ENCODE measurements at places on chromosomes 3 and 15.

DNA sequence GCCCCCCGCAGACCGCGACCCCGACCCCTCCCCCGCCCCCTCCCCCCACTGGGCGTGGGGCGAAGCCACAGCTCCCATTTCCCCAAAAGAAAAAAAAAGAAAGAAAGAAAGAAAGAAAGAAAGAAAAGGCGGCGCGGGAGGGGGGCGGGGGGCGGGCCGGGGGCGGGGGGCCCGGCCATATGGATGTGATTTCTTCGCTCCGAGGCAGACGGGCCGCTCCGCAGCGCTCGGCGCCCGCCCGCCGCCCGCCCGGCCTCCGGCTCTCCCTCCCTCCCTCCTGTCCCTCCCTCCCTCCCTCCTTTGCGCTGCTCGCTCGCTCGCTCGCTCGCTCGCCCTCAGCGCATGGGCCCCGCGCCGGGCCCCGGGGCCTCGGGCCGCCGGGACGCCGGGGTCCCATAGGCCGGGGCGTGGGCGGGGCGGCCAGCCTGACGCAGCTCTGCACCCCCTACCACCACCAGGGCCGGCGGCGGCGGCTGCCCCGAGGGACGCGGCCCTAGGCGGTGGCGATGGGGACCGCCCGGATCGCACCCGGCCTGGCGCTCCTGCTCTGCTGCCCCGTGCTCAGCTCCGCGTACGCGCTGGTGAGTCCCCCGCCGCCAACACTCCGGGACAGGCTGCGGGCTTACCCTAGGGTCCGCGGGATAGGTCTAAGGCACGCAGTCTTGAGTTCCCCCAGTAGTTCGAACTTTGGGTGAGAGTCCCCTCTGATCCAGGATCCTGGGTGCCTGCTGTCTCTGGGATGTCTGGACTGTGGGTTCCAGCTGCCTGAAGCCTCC, 5.7 kb downstream of the PTH1R start:
- DNase-seq = no peak

DNA sequence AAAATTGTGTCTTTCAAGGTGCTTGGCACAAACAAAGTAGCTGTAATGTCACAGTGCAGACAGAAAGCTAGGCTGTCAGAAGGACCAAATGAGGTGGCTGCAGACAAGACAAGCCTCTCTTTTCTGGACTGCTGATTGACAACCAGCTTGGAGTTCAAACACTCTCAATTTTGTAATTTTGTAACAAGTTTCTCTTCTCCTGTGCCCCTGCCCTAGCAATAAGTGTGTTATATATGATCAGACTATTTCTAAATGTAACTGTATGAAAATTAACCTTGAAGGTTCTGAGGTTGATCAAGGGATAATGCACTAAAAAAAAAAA, 172.0 kb downstream of the P3H2 start:
- DNase-seq = no peak

- no peak for DNase-seq
These were observed 15.1 kb downstream of the CLDN1 start for GRCh38 chr3:190307164-190307545.

DNA sequence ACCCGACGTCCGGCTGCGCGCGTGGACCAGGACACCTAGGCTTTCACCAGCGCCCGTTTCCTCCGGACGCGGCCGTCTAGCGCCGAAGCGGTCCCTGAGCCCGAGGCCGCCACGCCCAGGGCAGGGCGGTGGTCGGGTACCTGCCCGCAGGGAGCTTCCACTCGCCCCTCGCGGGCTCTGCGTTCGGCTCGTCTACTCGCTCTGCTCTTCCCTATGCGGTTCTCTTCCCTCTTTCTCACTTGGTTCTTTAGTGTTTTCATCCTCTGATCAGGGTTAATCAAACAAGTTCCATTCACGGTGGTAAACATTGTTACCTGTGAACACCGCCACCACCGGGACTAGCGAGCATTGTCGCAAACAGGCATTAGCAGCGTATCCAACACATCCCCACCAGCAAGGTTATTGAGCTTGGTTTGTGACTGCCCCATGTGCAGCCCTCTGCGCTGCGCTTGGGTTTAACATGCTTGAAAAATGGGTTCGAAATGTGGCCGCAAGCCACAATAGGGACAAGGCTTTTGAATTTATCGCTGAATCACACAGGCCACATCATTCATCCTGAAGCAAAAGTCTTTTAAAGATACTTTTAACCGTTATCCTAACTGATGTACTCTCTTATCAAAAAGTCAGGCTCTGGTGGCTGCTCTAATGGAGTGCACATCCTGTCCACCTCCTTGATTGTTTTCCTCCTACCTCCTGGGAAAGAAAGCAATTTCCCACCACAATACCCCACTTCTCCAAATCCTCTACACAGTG, 843 bp upstream of the CD47 start:
- no peak for DNase-seq

DNA sequence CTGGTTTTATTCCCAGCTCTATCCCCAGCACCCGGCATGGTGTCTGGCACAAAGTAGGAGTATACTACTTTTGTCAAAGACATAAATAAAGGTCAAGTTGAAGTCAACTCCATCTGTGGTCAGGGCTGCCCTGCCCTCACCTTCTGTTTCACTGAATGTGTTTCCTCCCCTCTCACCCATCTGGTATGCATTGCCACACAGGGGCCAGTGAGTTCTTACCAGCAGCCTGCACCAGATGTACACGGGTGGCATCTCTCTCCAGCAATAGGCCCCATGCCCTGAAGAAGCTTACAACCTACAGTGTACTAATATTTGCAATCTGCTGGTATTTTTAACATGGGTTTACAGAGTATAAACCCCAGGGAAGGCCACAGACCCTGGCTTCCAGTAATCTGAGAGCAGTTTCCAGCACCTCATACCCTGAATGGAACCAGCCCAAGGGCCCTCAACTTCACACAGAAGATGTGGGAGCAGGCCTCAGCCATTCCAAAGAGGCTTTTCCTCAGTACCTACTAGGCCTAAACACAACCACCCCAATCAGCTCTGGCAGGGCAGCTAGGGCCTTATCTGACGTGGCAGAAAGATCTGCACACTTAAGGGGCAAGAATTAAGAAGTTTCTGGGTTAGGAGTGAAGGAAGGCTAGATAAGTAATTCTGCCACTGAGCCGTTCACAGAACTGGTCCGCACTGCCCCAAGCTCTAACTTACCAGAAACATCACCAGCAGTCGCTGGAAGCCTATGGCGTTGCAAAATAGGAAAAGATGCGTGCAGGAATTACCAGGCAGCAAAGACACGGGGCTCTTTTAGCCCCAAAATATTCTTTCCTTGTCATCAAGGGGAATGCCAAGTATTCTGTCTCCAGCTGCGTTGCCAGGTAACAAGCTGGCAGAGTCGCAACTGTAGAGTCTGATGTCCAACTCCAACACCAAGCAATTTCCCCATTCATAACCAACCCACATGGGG, 2.1 kb downstream of the IDH2 start:
- no peak for DNase-seq

- no peak for DNase-seq
These were observed 1473.9 kb upstream of the GBE1 start for GRCh38 chr3:83235180-83235814.
